ENCODE measurements at places on chromosomes 2 and 18.

GRCh38 chr2:161075701-161076100 lies 84.5 kb upstream of the TANK start:
- no peak for DNase-seq

- DNase-seq: no peak
Measured at GRCh38 chr2:78586316-78586715, 439.2 kb upstream of the REG3G start.

- DNase-seq: no peak
Measured at GRCh38 chr2:32627441-32627813, 423 bp upstream of the TTC27 start.

DNA sequence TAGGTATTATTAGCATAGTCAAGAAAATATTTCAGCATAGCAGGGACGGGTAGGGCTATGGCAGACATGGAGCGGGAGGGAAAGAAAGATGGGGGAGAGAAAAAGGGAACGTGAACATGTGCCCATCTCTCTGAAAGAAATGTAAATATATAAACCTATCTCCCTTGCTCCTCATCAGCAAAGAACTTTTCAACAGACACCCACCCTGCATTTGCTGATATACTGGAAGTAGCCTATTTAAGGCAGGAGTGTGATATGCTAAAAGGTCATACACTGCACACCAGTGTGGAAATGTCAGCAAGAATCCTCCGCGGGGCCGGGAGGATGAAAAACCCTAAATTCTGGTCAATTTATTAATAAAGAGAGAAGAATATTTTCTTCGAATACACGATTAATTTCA lies 1.7 kb downstream of the MBOAT2 start:
- no peak for DNase-seq
